ENCODE measurements at places on chromosomes 1 and 21.

DNA sequence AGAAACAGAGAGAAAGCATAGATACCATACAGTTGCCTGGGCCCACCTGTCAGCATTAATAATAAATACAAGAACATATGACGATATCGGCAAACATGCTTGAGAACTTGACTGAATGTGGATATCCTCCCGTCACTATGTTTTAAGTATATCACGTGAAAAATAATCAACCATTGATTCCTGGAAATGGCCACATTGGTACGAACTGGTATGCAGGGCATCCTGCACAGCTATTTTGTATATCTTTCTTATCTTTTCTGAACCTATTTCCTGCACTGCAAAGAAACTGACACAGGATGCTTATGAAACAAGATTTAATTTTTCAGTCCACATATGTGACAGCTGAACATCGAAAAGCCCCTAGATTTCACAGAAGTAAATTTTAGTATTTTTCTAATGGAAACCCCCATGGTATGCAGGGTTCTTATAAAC is 22.8 kb upstream of the RGS1 start:
- no peak for DNase-seq

DNA sequence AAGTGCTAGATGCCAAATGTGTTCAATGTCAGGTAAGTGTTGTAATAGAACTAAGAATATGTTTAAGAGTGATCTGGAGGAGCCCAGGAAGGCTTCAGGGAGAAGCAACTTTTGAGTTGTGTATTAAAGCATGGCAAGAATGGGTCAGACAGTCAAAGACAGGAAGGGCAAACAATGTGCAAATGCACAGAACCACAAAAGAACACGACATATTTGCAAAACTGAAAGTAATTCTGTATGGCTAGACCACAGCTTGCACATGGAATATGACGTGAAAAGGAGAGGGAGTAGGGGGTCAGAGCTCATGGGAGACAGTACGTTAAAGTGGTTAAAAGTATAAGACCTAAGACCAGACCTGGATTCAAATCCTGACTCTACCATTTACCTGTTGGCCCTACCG is 7.1 kb upstream of the SORT1 start:
- DNase-seq, result no peak

DNA sequence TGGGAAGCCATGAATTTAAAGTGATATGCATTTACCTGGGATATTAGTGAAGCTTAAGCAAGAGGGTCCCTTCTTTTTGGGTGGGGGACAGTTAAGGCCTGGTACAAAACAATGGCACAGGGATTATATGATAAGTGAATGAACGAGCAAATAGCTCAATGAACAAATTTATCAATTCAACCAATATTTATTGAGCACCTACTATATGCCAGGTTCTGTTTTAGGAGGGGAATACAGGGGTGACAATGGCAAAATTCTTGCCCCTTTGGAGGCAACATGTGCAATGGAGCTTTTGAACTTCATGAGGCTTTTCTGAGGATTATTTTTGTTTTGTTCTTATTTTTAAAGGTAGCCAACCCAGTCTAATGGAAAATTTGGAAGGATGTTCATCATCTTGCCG is 68.2 kb downstream of the FOXD2 start:
- DNase-seq, result no peak

- DNase-seq, result no peak
These were observed 341.7 kb downstream of the PCP4 start for GRCh38 chr21:40208948-40209345.

GRCh38 chr1:31879981-31880608 is 58.1 kb downstream of the PTP4A2 start:
- no peak for DNase-seq

DNA sequence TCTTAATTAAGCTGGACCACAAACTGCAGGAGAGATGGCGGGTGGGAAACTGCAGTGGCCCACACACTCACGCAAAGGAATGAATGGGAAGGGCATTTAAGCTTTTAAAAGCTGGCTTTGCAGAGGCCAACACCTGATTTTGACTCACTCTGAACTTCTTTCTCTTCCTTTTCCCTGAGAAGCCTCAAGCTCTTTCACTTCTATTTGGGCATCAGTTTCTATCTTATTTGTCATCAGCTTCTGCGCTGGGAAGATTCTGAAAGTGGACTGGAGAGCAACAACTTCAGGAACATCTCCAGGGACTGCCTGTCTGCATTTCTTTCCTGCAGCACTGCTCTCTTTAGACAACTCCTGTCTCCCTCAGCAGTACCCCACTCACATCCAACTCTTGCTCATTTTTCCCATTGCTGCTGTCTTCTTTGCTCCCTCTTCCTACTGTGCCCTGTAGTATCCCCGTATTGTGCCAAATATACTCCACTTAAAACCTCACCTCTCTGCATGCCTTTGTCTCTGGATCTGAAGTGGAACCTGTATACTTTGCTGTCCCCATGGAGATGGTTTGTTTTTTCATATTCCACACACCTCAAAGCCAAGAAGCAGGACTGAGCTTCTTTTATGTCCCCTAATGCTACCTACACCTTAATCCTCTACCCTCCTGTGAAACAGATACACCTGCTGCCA is 143.3 kb upstream of the JUN start:
- DNase-seq, result no peak

DNA sequence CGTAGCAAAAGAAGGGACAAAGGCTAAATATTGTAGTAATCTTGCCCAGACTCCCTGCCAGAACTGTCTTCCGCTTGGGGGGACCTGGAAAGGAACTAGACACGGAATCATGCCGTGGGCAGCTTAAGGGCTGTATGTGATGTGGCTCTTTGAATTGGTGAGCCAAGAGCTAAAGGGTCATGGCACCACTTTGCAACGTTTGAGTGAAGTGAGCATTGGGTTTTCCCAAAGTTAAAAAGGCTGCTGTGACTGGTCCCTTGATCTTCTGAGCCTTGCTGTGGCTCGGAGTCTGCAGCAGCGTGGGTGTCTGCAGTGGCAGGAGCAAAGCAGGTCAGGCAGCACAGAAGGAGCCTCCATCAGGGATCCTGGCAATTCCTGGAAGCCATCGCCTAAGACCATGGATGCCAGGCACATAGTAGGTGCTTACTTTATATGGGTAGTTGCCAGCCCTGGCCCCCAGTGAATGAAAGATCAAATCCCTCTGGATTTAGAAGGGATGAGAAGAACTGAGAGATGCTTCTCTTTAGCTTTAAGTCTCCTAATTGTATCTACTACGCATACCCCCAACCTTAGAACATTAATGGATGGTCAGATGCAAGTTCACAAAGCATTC is 1.8 kb downstream of the SMYD2 start:
- DNase-seq, result no peak

GRCh38 chr1:17611991-17612390 is 72.5 kb downstream of the ARHGEF10L start:
- DNase-seq, result no peak

DNA sequence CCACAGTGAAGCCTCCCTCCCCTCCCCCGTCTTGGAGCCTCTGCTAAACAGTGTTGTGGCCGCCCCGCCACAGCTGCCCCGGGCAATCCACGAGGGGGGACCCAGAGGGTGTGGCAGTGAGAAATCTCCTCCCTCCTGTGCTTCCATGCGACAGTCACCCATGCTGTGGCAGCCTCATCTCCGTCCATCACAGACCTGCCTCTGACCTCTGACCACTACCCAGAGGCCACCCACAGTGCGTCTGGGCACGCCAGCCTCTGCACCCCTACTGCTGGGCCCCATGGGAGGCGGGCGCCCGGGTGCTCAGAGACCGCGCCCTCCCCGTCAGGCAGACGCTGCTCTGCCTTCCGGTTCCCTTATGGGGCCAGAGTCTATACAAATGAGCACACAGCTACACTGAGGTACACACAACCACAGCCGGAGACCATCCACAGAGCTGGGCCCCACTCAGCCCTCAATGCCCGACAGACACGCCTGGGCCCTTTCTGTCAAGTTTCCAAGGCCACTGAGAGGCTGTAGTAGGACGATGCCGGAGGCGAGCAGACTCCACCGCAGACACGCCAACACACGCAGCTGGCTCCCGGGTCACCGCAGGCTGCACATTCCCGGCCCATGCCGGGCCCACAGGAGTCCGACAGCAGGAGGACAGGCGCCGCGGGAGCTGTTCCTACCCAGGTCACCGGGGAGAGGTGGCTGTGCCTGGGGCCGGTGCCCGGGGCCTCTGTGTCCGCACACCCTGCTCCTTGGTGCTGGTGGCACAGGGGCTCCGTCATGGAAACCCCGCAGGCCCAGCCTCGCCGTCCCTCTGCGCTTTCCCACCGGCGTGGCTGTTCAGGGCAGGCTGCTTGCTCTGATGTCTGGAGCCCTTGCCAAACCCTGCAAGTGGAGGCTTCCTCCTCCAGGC is 23.9 kb upstream of the TMEM52 start:
- no peak for DNase-seq

DNA sequence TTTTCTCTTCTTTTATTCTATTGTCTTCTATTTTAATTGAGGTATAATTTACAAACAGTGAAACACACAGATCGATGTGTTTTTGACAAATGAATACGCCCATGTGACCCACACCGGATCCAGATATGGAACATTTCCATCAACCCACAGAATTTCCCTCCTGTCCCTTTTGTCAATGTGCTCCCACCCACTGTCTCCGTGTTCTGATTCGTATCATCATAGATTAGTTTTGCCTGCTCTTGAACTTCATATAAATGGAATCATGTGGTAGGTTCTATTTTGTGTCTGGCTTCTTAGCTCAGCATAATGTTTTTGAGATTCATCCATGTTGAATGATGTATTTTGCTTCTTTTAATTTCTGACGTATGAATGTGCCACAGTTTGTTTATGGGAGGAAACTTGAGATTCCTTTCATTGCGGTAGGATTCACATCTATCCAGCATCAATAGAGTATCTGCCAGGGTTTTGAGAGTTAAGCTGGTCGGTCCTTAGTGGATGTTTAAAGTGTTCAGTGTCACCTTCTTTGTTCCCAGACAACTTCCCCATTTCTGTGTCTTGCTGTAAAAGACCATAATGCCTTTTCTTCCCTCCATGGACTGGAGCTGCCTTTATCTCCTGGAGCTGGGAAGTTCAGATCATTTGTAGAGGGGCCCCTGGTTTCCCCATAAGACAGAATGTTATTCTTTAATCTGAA is 14.7 kb downstream of the NAV1 start:
- DNase-seq, result no peak

- DNase-seq, result no peak
These were observed 124.5 kb downstream of the PTPRC start for GRCh38 chr1:198763298-198763714.

DNA sequence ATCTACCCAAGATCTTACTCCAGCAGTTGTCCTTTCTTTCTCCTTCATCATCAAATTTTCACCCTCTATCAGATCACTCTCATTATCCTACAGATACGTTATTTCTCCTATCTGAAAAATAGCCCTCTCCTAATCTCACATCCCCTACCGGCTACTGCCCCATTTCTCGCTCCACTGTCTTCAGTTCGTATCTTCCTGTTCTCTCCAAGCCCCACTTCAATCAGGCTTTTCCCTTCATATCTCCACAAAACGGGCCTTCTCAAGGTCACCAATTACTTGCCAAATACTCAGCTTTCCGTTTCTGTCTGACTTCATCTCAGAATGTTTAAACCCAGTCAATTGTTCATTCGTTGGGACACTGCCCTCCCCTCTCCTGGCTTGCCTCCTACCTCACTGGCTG is 32.4 kb downstream of the SLC30A1 start:
- no peak for DNase-seq

- peak; percentile 55 for DNase-seq
These were observed 32.7 kb upstream of the ETV3 start for GRCh38 chr1:157170677-157171515.

- DNase-seq, result no peak
These were observed 289.8 kb upstream of the PLXNA2 start for GRCh38 chr1:208533746-208534598.

DNA sequence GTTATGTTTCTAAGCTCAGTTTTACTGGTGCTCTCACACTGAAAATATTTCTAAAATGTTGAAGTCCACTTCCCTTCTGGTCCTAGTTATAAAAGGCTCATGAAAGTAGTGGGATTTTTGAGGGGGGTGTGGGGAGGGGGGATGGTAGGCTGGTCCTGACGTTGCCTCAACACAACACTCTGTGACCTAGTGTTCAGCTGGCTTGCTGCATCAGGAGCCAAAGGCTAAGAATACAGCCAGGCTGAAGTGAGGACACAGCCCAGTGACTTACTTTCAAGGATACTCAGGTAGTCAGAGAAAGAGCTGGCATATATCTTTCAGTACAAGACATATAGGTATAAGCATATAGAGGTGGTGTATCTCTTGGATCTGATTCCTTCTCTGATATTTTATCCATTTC is 151.9 kb upstream of the C8B start:
- DNase-seq, result no peak

DNA sequence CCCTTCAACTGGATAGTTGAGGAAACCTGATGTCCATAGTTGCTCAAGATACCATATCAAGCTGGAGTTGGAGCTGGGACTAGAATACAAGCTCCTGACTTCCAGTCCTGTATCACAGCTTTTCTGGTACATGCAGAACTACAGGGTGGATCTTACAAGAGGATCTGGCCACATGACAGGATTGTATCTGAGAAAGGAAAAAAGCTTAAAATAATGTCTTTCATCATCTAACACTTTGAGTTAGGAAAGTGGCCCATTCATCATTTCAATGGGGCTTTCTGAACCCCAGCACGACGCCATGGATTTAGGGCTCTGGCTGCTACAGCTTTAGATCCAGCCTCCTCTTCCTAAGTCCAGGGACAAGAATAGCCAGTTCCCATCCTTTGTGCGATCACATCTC is 46.9 kb downstream of the RASSF5 start:
- DNase-seq, result peak; percentile 20

GRCh38 chr1:48947761-48948537 is 171.3 kb upstream of the BEND5 start:
- DNase-seq, result no peak

DNA sequence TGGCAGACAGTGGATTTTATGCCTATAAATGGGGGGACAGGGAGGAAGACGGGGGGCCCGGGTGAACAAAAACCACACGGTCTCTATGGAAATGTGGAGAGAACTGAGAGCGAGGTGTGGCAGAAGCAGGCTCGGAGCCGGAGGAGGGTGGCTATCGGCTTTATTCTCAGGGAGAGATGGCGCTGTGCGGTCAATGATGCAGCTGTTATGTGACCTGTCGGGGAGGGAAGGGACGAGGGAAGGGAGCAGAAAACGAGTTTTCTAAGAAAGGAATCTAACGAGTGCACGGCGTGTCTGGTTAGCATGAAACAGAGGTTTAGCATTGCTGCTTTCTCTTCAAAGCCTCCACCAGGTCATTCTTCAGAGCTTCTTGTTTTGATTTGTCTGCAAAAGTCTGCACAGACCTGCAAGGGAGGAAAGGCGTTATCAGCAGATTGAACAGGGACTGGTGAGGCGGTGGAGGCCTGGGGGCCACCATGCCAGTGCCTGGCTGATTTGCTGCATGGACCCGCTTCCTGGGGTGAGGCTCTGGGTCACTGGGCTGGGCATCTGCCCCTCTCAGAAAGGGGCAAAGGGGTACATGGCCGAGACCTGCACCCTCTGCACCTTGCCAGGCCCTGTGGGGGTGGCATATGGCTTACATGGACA is 27.2 kb downstream of the SLC66A1 start:
- no peak for DNase-seq

- no peak for DNase-seq
These were observed 22.4 kb downstream of the VTCN1 start for GRCh38 chr1:117188170-117188815.

DNA sequence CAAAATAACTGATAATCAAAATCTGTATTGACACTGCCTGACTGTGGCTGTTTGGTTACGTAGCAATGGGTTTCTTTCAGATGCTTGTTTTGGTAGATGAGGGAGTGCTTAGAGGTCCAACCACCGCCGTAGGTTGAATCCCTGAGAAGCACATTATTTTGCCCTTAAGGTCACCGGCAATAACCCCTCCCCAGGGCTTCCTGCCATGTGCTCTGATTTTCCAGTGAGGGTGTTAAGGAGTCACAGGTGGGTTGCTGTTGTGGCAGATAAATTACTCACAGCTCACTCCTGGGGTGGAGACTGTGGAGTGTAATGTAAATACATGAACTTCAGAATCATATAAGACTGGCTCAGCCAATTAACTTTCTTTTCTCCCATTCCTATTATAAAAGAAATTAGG is 81.5 kb upstream of the ZP4 start:
- no peak for DNase-seq

All from activated T-cell treated with anti-CD3 and anti-CD28 coated beads, Interleukin-2, amount 50 U/mL, for 24 hours (primary cell).